ENCODE measurements at places on chromosomes 6 and 20.

GRCh38 chr20:41308726-41309413, 8.7 kb downstream of the ZHX3 start:
- no peak for DNase-seq

- no peak for DNase-seq
Observed at GRCh38 chr6:119661628-119662027, 312.1 kb upstream of the MAN1A1 start.

DNA sequence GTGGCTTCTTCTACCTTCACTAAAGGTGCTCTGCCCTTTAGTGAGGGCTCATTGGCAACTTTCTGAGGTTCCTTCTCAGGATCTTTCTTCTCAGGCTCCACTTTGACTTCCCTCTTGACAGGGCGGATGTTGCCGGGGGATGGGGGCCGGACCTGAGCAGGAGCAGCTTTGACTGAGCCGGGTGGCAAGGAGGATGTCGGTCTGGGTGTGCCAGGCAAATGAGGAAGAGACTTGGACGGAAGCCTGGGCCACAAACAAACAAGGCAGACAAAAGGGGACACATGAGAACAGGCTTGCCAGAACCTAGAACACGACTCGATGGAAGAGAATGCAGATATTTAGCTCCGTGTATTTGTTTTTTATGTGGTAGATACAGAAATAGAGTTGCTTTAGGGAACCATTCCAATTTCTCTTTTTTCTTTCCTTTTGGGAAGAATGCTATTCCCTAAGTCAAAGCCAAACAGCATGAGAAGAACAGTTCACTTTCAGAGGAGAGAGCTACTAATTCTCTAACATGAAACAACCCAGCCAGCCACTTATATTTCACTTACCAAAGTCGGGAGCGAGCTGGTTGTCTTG, 76.2 kb upstream of the BCLAF1 start:
- peak; percentile 57 for DNase-seq

DNA sequence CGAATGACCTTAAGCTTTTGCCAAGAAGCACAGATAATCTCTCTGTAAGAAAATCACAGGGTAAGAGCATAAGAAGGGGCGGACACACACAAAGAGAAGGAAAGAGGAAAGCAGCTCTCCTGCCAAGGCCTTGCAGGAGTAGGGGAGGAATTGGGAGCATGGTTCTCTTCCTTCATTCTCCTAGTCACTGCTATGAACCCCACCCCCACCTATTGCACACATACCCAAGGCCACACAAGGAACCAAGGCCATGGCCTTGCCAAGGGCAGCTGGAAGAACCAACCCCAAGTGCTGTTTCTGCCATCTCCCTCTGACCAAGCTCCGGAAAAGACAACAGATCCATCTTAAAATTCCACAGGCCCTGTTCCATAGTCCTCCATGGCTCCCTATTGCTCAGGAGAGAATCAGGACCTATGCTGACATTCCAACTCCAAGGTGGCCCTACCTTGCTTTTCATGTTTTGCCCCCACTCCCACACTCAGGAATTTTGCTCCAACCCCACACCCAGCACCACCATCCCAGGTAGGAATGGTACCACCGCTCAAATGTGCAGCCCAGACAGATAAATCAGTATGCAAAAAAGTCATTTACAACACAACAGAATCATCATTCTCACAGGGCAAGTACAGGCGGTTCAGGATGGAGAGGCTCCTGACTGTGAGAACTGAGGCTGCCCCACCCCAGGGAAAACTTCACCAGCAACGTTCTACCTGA, 31.3 kb downstream of the TRAM2 start:
- DNase-seq: no peak
